ENCODE measurements at places on chromosomes 7 and 10.

DNA sequence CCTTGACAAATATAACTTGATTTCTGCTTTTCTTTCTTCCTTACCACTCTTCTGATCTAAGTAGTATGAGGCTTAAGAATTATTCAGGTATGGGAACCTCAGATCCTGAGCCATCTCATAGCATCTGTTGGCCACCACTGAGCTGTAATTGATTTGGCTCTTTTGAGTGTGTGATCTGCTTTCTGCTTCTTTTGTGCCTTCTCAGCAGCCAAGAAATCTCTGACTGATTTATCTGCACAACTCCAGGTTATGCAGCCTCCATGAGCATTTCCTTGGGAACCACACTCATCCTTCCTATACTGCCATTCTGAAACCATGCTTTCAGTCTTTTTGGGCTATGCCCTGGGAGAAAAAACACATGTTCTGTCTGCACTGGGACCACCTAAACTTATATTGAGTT, 178.0 kb upstream of the FAM3C start:
- no peak for DNase-seq

DNA sequence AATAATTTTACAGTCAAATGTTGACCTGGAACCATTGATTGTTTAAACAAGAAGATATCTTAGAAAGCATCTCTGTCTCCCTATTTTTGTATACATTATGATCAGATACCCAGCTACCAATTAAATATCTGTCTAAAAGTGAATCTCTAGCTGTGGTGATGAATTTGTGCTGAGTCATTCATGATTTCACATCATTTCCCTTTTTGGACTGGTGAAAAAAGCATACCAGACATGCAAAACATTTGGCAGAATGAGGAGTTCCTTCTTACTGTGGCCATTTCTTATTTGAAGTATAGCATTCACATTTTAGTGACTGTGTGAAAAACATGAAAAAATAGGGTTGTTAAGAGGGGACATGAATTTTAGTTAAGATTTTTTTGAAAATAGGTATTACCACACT, 98.0 kb upstream of the GATA3 start:
- DNase-seq = no peak

GRCh38 chr10:124713679-124714255, 30.4 kb downstream of the FAM53B start:
- DNase-seq = no peak

- DNase-seq = no peak
These were observed 84.1 kb upstream of the ZNF479 start for GRCh38 chr7:57216340-57216739.

DNA sequence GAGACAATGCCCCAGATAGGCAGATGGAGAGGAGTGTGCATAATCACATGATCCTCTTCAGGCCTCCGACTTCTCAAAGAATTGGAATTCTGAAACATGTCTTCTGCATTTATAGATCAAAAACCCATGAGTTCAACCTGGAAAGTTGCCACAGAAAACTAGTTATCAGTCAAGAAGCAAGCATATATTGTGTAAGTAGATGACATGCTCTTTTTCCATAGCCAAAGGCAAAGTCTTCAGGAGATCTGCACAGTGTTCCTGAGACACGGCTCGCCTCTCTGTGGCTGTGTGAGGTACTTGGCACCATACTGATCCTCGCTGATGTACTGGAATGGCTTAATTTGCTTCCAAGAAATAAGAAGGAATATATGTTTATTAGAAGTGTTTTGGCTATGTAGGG, 213.5 kb upstream of the MKI67 start:
- no peak for DNase-seq

- peak; percentile 29 for DNase-seq
These were observed 5.3 kb downstream of the TECTB start for GRCh38 chr10:112288486-112288885.

DNA sequence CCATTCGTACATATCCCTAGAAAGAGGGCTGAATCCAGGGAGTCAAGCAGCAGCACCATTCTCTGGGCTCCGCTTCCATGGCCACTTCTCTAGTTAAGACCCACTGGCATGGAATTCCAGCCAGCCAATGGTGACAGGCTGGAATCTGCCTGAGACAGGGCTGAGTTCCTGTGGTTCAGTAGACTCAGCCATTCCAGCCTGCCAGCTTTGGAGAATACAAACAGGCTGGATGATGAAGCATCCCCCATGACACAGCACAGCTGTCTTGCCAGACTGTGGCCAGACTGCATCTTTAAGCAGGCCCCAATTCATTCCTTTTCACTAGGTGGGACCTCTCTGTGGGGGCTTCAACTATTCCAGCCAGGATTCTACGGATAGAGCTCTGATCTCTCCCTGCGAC, 329.6 kb downstream of the XPNPEP1 start:
- no peak for DNase-seq

DNA sequence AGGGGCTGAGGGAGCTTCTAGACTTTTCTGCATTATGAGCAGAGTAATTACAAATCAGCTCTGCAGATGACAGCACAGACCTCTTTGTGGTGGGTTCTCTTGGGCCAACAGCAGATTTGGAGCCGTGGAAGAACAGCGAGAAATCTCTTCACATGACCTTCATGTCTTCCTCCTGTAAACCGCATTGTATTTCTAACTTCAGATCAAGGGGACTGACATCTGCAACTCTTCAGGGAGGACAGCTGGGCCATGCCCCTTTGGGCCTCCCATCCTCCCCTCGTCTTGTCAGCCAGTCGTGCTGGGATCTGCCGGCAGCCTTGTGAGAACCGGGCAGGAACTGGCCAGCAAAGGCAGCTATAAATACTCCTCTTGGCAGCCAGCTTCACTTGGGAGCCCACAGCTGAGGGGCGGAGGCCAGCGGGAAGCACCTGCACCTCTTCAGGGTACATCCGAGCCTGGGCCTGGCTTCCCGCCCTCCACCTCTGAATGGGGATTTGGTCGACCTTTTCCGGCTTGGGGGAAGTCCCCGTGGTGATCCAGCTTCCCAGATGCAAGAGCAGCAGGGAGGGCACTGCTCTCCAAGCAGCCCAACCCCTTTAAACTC, 54.7 kb downstream of the STEAP1B start:
- no peak for DNase-seq

DNA sequence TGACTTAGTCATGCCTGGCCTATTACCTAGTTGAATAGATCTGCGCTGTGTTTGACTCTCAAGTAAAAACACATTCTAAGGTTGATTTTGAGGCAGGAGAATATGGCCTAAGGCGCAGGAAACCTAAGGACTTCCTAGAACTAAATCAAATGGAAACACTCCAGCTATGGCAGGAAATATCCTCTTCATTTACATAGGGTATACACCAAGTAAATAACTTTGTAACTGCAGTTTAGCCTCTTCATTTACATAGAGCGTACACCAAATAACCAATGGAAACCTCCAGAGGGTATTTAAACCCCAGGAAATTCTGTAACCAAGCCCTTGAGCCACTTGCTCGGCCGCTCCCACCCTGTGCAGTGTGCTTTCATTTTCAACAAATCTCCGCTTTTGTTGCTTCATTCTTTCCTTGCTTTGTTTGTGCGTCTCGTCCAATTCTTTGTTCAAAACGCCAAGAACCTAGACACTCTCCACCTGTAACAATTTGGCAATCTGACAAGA, 35.6 kb upstream of the XRCC2 start:
- DNase-seq = no peak

DNA sequence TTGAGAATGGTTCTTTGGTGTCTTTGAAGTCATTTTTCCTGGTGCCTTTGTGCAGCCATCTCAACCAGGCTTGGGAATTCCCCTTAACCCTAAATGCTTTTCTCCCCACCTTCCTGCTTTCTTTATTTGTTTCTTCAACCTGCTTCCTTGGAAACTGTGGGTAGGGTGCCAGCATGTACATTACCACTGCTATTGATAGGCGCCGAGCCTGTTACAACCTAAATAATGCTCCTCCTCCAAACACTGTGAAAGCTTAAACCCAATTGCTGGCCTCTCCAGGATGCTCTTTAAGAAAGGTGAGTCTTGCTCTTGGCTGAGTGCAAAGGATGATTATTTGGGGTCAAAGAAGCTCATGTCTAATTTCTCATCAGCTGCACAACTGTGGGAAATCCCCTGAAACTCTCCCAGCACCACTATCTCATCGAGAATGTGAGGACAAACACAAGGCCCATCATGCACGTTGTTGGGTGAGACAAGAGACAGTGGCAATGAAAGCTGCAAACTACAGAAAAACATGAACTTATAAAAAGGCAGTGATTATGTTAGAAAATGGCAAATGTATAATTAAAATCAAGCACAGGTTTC, 285.5 kb upstream of the IGFBP3 start:
- no peak for DNase-seq

GRCh38 chr10:117654105-117654504, 111.6 kb downstream of the EMX2 start:
- no peak for DNase-seq

DNA sequence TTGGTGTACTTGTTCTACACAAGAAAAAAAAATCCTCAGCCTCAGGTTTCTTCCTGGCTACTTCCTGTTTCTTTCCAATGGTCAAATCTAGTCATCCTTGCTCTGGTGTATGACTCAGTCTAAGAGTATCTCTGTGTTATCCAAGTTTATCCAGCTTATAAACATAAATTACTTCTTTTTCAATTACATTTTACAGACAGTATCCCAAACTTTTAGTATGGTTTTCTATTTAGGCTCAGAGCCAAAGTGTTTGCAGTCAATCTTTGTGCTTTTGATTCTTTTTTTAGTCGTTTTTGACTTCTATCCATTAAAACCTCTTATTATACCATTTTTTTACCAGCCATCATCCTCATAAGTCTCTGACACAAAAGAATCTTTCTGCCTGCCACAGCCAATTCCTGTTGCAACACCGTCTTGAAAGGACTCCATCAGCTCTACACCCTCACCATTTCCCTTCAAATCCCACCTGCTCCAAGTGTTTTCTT, 294.6 kb downstream of the PTEN start:
- DNase-seq = no peak

DNA sequence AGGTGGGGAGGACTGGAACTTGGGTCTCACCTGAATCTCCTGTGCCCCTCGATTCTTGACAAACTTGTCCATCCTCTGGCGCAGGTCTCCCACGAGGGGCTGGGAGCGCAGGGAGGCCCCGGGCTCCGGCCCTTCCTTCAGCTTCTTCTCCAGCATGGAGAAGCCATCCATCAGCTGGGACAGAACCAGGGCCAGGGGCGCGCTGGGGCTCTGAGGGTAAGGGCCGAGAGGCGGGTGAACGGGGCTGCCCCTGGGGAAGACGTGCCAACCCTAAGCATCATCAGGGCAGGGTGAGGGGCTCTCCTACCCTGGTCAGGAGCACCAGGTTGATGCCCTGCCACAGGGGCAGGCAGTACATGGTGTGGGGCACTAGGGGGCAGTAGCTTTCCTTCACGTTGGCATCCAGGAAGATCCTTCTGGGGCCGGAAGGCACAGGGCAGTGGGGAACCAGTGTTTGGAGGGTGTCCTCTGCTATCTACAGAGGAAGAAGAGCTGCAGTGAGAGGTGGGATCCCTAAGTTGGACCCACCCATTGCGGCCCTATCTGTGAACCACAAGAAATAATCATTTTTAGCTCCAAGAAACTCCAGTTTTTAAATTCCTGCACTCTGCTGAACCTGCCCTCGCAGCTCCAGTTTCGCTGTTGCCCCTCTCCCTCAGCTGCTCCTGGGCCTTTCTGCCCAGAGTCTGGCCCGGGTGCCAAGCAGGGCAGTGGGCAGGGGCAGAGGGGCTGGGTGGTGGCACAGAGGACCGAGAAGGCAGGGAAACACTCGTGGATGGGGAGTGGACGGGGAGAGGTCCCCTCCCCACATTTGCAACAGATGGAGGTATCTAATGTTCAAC, 10.8 kb upstream of the PYROXD2 start:
- DNase-seq = peak; percentile 6

- DNase-seq = no peak
These were observed 73.3 kb upstream of the COL13A1 start for GRCh38 chr10:69728335-69728870.

- no peak for DNase-seq
These were observed 92.5 kb downstream of the MTPN start for GRCh38 chr7:135884495-135885232.

- DNase-seq = no peak
These were observed 118.4 kb downstream of the SEMA3A start for GRCh38 chr7:84076219-84076618.

GRCh38 chr7:4603843-4604231, 78.3 kb upstream of the FOXK1 start:
- no peak for DNase-seq

- DNase-seq = no peak
These were observed 1136.4 kb downstream of the TYW1 start for GRCh38 chr7:68133045-68133444.

DNA sequence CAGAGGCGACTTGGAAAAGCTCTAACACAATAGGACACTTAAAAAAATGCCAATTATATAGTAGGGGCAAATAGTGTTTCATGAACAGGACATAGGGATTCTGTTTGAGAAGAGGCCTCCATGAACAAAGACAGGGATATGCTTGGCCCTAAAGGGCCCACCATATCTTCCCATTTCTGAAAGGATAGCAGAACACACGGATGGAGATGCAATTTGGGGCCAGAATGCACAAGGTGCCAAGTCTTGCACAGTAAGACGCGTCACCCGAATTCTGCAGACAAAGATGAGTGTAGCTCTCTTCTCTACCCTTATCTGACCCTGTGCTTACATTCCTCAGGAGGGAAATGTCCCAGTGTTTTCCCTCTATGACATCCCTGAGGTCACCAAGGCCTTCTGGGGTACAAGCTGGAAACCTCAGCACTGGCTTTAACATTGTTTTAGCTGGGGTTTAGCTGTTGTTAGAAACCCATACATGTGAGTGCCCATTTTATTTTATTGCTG, 12.8 kb downstream of the PRKCQ start:
- DNase-seq = no peak

DNA sequence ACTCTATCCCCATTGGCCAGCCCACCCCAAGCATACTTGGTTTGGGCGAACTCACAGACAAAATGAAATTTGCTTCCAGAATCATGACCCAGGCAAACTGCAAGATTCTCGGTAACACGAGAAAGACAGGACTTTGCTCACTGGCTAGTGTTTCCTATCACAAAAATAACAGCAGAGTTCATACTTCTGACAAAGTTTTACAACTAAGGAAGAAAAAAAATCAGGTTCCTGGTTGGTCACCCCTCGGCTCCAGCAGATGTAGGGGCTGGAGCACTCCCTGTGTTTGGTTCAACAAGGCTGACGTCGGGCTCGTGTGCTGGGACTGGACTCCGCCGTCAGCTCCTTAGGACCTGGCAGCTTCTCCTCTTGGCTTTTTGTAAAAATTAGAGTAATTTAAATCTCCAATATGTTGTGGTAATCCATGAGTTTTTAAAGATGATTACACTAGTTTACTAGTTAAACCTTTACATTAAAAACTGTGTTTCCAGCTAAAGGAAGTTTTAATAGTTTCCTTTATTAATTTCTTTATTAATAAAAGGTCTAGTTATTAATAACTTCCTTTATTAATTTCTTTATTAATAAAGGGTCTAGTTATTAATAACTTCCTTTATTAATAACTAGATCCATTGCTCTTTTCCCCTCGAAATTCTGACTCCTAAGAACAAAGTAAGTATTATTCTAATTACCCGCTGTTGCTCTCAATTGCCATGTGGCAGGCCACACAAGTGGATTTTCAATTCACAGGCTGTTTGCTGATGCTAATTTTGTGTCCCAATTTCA, 115.6 kb upstream of the RNF32 start:
- no peak for DNase-seq

DNA sequence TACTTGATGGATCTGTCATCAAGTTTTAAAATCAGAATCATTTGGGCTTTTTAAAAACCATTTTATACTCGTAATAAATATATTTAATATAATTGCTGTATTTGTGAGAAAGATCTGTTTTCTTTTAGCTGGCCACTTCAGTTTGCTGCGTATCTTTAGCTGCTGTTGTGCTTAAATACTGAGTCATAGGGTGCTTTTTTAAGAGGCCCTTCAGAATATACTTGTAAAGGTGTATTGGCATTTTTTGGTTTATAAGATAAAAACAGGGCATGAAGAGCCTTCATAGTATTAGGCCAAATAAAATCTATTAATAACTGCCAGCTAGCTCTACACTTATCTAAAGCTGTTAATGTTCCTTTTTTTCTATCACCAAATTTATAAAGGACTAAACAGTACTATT, 43.8 kb downstream of the STK17A start:
- DNase-seq = no peak

Data from midbrain (tissue), 1 donor.